Activated CD4-positive, alpha-beta T cell treated with anti-CD3 and anti-CD28 coated beads, Interleukin-2, amount 10 ng/mL, durations not matched to agents 24 days and 14 days (primary cell): ENCODE measurements at places on chromosomes 12 and 14.

DNA sequence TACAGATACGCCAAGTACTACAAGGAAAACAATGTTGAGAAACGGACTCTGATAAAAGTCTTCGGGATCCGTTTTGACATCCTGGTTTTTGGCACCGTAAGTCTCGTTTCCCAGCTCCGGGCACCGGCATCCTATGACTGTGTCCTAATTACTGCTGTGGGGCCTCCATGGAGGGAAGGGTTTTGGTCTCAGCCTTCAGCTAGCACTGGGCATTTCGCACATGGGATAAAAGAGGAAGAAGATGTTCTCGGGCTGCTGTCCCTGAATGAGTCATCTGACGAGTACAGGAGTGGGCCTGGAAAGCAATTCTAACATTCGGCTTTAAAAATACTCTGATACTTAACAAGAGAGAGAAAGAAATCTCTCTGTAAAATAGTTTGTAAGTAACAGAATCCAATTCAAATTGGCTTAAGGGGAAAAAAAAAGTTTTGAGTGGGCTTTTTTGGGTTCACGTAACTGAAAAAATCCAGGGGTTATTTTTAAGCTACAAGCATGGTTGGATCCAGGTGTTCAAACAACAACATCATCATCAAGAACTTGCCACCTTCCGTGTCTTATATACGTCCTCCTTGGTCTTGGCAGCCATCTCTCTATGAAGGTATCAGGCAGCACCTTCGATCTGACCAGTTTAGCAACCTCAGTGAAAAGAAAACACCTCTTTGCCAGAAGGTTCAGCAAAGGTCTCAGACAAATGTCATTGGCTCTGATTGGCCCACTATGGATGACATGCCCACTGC is 34.4 kb upstream of the P2RX4 start:
- no peak for DNase-seq

GRCh38 chr12:58557171-58557570 is 363.1 kb downstream of the LRIG3 start:
- no peak for DNase-seq

DNA sequence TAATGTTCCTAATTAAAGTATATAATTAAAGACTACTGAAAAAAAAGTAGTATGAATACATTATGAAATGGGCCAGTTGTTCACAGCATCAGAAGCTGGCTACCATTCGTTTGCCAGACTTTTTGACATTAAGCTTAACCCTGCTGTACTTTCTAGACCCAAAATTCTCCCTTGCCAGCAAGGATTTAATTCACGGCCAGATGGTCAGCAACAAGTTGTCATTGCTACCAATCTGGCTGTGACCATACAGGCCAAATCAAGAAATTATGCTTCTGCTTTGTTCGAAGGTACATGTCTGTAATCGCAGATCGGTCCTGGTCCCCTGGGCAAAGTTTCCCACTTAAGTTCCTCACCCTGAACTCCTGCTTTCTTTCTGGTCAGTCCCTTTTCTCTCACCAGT is 217.7 kb upstream of the ATXN7L3B start:
- no peak for DNase-seq

DNA sequence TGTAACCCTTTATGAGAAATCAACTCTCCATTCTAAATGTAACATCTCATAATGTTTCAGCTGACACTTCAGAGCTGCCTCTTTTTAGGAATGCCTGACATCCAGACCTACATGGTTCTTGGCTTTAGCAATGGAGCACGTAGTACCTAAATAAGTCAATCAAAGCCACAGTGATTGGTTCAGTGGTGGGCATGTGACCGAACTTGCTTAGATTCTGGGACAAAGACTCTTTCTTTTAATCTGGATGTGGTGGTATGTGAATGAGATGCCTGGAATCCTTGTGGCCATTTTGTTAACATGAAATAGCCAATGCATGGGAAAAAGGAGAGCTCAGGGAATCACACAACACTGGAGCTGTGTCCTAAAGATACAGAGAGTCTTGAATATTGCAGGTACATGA is 11.8 kb downstream of the GPR65 start:
- no peak for DNase-seq

GRCh38 chr12:65675141-65675621 is 149.1 kb upstream of the HMGA2 start:
- DNase-seq: no peak

DNA sequence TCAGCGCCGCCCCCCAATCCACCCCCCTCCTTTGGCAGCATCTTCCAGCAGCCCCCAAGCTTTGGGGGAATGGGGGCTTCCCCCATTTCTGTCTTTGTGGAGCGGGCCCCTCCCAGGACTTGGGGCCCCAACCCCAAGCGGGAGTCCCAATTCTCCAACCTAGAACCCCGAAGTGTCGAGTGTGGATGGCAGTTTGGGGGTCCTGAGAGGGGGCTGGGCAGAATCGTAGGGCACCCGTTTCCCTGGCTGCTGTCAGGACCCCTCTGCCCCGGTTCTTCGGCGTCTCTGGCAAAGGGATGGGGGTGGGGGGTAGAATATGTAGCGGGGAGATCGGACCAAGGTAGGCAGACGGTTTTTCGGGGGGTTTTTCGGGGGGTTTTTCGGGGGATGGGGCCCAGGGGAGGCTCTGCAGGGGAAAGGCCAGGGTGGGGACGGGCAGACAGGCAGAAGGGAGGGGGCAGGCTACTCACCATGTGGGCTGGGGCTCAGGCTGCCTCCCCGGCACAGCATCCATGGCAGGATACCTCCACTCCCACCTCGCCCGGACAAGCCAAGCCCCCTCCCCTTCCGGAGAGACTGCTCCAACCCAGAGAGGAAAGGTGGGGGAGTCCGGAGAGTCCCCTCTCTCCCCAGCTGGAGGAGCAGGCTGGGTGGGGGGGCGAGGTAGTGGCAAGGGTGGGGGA is 739 bp downstream of the JPH4 start:
- DNase-seq: no peak

- no peak for DNase-seq
These were observed 16.9 kb upstream of the PPP4R4 start for GRCh38 chr14:94157197-94157596.

DNA sequence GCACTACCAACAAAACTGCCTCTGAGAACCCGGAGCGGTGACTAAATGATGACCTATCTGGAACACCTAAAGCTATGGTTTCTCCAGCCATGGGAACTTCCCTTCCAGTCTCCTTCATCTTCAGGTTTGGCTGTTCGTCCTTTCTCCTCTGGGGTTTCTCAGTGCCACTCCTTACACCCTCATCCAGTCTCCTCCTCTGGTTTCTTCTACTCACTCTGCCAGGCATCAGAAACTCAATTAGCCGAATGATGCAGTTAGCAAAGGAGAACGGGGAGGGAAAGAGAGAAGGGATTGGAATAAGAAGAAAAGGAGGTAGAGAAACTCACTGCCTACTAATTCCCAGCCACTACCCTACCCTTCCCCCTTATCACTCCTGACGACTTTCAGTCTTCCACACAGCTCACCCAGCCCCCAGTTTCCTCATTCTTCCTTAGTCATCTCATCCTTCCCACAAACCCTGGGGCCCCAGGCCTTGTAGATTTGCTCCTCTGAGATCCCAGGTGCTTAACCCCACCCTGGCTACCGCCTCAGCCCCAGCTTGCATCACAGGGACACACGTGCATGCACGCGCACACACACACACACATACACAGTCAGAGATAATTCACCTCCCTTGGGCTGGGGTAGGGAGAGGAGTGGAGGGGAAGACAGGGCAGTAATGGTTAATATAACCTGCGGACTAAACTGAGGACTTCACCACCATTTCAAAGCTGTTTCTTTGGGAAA is 13.0 kb downstream of the FGD6 start:
- no peak for DNase-seq

- DNase-seq: no peak
These were observed 5.4 kb upstream of the CIPC start for GRCh38 chr14:77092676-77093075.

GRCh38 chr12:49332891-49333371 is 4.1 kb downstream of the C1QL4 start:
- no peak for DNase-seq

DNA sequence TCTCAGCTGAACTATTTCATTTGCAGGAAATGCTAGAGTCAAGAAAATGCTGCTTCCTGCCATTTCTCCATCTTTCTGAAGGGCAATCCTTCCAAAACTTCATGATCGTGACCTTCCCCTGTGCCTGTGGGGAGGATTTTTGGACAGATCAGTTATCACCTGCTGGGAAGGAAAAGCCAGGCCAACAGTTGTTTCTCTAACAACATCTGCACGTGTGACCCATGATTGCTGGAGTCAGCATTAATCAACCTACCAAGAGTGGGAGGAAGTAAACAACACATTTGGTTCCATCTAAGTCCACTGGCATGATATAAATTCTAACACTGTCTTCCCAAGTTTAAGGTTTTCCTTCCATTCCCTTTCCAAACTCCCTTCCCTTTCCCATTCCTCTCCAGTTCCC is 172.7 kb downstream of the APAF1 start:
- no peak for DNase-seq

DNA sequence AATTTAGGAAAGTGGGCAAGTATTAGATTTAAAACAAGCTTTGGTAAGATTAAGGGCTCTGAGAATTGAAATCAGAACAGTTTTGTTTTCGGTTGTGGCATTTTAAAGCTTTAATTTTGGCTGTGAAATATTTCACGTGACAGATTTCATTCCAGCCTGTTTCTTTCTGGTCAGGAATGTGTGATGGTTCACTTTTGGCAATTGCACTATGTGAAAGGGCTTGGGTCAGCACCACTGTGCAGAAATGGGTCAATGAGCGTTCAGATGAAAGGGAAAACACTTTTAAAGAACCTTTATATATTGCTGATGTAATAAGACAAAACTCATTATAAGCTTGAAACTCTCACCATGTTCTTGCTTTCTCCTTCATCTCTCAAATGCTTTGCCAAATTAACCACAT is 17.1 kb downstream of the NUBPL start:
- DNase-seq: no peak

DNA sequence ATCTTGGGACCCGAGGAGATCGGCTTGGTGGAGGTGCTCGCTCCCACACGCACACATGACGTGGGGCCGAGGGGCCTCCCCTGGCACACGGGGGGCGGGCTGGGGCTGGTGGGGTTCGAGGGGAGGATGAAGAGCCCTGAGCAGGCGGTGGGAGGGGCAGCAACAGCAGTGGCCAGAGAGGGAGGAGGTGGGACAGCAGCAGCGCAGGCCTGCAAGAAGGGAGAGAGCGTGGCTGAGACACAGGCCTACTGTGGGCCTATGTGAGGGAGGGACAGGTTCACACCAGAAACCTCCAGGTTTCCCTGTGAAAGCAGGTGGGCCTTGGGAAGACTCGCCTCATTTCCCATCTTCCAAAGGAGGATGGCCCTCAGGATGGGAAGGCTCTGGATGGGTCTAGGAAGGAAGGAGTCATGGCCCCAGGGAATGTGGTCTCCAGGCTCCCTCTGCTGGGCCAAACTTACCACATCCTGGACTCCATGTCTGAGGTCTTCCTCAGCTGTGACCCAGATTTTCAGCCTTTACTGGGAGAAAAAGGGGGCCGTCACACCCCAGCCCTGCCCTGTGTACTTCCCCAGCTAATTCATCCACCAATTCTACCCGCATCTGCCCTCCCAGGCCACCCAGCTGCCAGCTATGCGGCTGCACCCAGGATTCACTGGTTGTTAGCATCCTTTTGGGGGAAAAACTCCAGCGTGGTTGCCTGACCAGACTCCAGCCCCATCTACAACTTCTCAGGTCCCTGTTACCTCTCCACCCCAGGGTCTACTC is 2.8 kb downstream of the PIANP start:
- peak; percentile 74 for DNase-seq

GRCh38 chr12:19894803-19895202 is 455.5 kb downstream of the AEBP2 start:
- no peak for DNase-seq

DNA sequence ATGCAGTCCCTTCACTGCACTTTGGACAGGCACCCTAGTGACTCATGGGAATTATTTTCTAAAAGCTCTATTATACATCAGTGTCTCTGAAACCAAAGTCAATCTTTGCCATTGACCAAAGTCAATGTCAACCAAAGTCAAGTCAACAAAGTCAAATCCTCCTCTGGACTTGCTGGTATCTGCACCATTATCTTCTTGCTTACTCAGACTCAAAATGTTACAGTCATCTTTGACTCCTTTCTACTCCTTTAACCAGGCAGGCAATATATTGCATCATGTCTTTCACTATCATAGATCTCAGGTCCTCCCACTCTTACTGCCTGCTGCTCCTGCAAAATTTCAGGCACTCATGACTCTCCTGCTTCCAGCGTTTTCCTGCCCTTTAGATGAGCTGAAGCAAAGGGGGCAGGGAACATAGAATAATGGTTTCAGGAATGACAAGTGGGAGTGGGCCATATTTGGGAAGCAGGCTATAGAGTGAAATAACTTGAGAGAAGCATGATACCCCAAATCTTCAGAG is 39.2 kb downstream of the IGF1 start:
- no peak for DNase-seq

DNA sequence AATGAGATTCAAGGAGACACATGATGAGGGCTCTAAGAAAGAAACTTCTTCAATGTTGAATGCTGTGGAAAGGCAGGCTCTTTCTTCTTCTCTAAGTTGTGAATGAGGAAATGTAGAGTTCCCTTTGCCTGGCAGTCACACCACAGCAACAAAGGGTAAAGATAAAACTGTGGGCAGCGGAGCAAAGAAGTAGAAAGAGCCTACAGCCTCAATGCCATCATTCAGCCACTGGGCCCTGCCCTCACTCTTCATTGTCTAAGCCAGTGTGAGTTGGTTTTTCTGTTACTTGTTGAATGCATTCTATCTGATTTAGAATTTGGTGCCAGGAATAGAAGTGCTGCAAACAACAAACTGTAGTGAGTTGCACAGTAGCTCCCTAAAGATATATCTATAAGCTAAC is 12.2 kb downstream of the SDR9C7 start:
- no peak for DNase-seq

DNA sequence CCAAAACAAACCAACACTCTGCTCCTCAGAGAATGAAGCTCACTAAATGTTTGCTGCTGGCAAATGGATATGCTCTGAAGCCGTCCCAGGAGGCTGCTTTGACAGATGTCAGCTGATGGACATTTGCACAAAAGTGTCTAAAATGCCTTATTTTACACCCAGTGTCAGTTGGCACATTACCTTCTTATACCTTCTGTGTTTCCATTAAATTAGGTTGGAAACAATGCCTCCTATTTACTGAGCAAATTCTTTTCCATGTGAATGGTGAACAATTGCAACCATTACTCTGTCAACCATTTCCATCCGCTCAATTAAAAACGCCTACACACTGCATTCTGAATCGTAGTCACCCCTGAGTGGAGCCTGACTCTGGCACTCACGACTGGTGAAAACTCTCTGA is 1679.9 kb upstream of the FLRT2 start:
- no peak for DNase-seq

DNA sequence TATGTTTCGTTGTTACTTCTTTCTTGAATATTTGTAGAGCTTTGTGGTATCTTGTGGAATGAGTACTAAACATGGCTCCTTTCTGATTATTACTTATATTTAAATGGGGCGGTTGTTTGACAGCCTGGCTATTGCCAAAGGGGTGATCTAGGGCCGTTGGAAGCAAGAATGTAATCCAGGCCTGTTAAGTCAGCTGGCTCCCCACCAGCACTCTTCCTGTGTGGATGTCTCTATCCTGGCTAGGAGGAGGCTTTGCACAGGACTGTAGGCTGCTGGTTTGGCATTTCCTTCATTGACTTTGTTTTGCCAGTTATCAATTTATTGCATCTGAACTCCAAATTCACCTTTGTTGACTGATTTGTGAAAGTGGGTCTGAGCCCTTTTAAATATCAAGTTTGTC is 5.6 kb downstream of the FAM234B start:
- DNase-seq: no peak
